IPS DF 19.7 (cell line): ENCODE measurements at places on chromosomes 1 and 21.
A peak's percentile ranks its signal among the peaks of the same experiment; 100 is the strongest.

DNA sequence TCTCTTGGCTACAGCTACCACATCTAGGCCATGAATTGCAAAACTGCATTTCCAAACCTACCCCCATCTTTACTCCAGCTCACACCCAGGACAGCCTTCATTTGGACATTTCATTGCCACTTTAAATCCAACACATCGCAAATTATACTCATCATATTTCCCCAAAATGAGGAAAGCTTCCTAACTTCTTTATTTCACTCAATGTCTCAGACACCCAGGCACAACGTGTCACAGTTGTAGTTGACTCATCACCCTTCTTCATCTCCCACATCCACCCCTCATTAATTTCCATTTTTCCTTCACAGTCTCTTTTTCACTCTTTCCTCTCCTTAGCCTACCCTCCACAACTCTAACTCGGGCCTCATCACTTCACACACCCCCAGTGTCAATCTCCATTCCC is 6.7 kb downstream of the OTUD7B start:
- no peak for DNase-seq

- DNase-seq = no peak
These were observed 34.1 kb upstream of the GPR153 start for GRCh38 chr1:6294890-6295556.

GRCh38 chr1:17674726-17675500 is 80.2 kb upstream of the ACTL8 start:
- no peak for DNase-seq

GRCh38 chr1:172977296-172978017 is 73.3 kb downstream of the TNFSF18 start:
- no peak for DNase-seq

GRCh38 chr1:57192222-57192621 is 226.4 kb upstream of the C8B start:
- DNase-seq = no peak

GRCh38 chr1:93061895-93062792 is 16.9 kb upstream of the MTF2 start:
- DNase-seq = peak; percentile 17

DNA sequence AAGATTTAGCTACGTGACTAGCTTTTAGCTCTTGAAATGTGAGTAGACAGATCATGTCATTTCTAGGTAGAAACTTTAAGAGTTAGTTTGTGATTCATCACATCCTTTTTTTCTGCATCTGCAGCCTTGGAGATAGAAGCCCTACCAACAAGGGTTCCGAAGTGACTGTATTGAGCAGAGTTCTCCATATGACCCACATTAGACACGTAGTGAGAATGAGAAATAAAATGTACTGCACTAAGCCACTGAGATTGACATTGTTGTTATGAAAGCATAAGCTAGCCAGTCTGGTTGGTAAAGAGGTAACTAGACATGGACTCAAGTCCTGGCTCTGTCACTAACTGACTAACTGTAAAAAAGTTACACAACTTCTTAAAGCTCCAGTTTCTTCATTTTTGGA is 296.1 kb downstream of the PDE4B start:
- no peak for DNase-seq

- DNase-seq = no peak
These were observed 57.3 kb downstream of the SLC37A1 start for GRCh38 chr21:42570841-42571387.

DNA sequence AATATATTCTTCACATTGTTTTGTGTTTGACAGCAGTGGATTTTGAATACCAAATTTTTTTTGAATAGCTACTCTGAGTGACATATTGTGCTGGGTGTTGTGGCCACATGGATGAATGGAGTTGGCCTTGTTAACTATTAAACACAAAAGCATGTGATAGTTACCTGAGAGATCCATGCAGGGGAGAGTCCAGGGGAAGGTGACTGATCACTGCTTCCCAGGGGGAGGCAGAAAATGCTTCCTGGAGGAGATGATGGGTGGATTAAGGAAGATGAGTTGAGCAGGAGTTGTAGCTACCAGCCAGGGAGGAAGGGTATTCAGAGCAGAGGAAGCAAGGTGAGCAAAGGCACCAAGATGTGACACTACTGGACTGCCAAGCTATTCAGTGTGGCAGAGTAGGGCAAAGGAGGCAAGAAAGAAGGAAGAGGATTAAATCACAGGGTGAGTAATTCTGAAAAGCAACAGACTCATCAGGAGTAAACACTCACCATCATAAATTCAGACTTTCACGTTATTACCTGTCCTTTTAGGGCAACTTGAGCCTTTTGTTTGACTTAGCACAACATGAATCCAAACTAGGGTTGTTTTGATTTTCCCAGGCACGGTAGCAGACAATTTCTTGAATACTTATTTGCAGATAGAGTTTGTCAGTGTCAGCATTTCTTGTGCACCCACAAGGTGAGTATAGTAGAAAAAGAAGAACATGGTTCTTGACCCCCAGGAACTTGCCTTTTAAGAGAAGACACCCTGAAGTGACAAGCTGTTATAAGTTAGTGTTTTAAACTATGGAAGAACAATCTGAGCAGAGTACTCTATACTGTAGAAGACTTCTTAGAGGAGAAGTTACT is 4.2 kb downstream of the CD46 start:
- no peak for DNase-seq

- DNase-seq = no peak
These were observed 11.7 kb upstream of the S100A11 start for GRCh38 chr1:152048416-152049009.

- DNase-seq = no peak
These were observed 662.9 kb downstream of the PLPP3 start for GRCh38 chr1:55916481-55916880.

DNA sequence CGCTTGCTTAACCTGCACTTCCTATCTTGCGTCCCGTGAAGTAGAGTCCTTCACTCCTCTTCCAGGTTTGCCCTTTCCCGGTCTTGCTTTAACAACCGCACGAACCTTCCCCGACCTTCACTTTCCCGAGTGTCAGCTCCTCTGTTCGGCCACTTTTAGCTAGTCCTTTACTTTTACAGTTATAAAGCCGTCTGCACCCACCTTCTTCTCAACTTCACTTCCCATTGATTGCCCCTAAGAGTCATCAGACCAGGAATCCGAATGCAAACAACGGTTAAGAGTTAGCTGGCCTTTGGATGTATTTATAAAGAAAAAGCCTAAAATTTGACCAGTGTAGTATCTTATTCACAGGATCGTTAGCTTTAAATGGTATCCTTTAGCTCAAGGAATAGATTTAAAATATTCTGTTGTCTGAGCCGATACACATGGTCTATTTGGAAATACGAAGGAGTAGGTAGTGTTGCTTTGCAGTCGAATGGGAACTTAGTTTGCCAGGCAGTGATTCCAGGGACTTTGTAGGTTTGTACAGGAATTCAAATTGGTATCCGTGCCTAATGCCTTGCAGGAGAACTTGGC is 1.4 kb downstream of the PPP2R5A start:
- no peak for DNase-seq

- no peak for DNase-seq
These were observed 243 bp downstream of the ADAM15 start for GRCh38 chr1:155051342-155051776.

GRCh38 chr1:103576065-103576464 is 4.7 kb downstream of the AMY2B start:
- no peak for DNase-seq

GRCh38 chr1:234699795-234700665 is 90.1 kb upstream of the IRF2BP2 start:
- DNase-seq = no peak

DNA sequence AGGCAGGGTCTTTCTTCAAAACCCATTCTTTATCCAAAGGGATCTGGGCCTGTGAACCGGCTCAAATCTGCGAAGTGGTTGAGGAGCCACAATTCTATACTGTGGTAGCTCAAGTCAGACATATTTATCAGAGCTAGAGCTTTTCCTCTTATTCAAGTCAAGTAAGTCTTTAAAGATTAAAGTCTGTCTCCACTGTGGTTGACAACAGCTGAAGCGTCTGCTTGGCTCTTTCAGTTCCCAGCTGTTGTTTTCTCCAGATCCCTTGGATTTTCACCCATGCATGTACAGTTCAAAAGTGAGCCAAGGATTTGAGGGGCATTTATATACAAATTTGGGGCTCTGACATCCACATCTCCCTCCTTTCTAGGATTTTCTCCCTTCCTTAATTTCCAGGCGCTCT is 66.9 kb downstream of the C1orf185 start:
- DNase-seq = no peak

GRCh38 chr1:226730071-226730470 is 9.0 kb downstream of the ITPKB start:
- DNase-seq = no peak

GRCh38 chr1:244881552-244882280 is 17.4 kb upstream of the HNRNPU start:
- no peak for DNase-seq

GRCh38 chr21:35377505-35378090 is 328.5 kb upstream of the RUNX1 start:
- no peak for DNase-seq

- DNase-seq = no peak
These were observed 127.3 kb upstream of the ADGRL4 start for GRCh38 chr1:79133774-79134364.

DNA sequence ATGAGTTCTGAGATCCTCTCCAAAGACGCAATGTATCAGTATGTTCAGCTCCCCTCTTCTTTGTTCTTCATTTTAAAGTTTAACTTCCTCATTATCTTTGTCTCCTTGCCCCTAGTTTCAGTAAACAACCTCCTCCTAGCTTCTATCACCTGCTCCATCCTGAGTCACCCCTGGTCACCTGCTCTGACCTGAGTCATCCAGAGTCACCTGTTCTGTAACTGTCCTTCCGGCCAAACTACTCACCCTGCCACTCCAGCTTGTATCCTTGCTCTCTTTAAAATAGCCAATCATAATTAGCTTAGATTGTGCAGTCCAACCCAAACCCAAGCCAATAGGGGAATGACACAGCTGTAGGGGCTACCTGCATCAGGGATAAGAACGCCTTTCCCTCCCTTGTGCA is 332.0 kb downstream of the OLFM3 start:
- no peak for DNase-seq

GRCh38 chr21:15592271-15592860 is 137.4 kb upstream of the USP25 start:
- no peak for DNase-seq

GRCh38 chr1:165114022-165114888 is 242.3 kb downstream of the LMX1A start:
- no peak for DNase-seq

DNA sequence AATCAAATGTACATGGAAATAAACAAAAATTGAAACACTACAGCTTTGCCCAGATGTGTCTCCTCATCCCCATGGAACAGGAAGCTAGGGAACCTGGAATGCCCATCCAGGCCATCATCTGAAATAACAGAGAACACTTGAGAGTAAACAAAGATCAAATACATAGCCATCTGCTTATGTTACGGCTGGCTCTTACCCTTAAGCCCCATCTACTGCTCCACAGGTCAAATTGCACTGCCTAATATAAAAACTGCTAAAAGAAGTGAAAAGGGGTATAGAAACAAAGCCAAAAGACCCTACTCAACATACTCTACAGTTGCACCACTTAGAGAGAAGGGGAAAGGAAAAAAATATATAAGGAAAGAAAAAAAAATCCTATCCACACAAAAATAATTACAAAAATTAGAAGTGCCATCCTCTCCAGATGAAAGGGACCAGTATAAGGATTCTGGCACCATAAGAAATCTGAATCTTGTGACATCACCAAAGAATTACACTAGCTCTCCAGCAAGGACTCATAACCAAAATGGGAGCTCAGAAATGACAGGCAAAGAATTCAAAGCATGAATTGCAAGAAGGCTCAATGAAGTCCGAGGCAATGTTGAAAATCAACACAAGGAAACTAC is 26.9 kb downstream of the OR6Y1 start:
- peak; percentile 35 for DNase-seq

DNA sequence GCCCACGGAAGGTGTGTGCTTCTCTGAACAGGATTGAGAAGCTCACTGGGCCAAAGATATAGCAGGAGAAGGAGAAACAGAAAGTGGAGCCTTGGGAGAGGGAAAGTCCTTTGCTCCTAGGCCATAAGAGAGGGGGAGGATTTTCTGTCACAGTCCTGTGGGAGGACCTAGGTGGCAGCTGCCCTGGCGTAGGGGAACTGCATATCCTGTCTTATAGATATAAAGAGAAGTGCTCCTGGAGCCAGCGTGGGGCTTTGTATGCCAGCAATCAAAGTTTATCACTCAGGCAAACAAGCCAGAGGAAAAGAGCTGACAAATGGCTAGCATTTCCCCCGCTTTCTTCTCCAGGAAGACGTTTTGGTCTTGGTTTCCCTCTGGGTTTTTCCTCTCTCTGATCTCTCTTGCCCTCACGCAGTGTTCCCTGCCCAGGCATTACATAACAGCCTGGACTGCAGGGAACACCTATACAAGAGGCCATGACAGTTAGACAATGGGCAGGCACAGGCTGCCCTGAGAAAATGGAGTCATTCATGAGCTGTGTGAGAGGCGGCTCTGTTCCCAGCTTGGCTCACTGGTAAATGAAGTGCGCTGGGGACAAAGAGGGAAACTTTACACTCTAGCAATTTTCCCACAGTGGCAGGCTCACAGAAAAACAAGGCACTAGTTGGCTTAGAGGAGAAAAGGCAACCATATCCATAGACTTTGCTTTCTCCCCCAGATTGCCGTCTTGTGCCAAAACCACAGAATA is 52.5 kb upstream of the ZNF648 start:
- DNase-seq = no peak

GRCh38 chr1:152673016-152673415 is 2.1 kb upstream of the LCE2C start:
- no peak for DNase-seq

DNA sequence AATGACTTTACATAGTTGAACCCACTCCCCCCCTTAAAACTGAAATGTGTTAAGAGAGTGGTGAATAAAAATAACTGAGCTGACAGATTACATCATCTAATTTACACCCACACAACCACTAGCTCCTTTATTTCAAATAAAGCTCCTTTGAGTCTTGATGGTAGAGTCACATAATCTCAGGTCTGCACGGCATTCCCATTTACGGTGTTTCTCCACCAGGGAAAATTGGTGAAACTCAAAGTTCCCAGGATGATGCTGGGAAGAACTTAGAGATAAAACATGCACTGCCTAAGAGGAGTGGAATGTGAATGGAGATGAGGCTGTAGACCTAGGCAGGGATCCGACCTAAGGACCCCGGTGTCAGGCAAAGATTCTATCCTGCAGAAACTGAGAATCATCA is 727.8 kb upstream of the ADAMTS5 start:
- no peak for DNase-seq

- no peak for DNase-seq
These were observed 171.0 kb downstream of the ZZZ3 start for GRCh38 chr1:77511440-77511840.

- DNase-seq = no peak
These were observed 12.7 kb downstream of the TRPM2 start for GRCh38 chr21:44365967-44366585.

GRCh38 chr1:87781554-87781953 is 452.9 kb downstream of the LMO4 start:
- no peak for DNase-seq

- DNase-seq = no peak
These were observed 315.0 kb downstream of the PLA2G4A start for GRCh38 chr1:187143783-187144182.

- no peak for DNase-seq
These were observed 83.2 kb upstream of the RGS4 start for GRCh38 chr1:162985816-162986435.
